Stimulated activated CD8-positive, alpha-beta memory T cell treated with anti-CD3 and anti-CD28 coated beads, Interleukin-2, amount 100 ng/mL, for 48 hours (primary cell): ENCODE measurements at places on chromosomes 7 and 10.
A peak's percentile ranks its signal among the peaks of the same experiment; 100 is the strongest.

GRCh38 chr10:60197206-60197605 lies 192.5 kb downstream of the ANK3 start:
- DNase-seq = no peak

DNA sequence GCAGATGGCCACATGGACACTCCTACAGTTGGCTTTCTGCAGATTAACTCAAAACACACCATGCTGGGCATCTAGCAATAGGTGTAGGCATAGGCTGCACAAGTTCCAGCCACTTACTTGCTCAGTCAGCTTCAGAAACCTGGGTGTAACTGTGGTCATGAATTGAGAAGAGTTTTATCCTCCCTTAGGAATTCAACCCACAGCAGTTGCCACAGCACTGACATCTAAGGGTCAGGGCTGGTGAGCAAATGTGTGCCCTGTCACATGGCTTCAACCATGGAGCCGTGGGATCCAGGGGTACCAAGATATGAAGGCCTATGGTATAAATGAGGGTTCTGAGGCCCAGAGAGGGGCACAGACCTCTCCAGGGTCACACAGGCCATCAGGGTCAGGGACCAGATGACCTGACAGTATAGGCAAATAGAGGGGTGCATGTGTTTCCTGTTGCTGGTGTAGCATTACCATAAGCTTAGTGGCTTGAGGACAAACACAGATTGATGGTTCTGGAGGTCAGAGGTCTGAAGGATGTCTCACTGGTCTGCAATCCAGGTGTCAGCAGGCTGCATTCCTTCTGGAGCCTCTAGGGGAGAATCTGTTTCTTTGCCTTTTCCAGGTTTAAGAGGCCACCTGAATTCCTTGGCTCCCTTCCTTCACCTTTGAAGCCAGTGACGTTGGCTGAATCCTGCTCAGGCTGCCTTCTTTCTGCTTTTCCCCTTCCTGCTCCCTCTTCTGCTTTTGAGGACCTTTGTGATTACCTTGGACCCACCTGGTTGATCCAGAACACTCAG lies 24.1 kb downstream of the MINDY4 start:
- DNase-seq = no peak

DNA sequence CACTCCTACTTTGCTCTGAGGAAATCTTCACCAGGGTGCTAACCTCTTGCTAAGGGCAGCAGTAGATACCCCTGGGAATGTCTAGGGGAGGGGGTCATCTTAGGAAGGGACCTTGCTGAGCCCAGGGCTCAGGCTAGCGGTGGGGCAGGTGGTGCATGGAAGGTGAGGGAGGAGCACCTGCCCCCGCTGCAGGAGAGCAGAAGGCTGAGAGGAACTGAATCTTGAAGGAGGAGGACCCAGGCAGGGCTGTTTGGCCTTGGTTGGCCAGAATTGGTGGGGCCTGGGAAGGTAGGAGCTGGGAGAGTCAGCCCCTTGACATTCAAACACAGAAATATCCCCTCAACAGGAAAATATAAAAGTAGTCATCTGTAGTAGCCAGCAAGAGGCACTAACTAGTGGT lies 7.0 kb downstream of the CALHM3 start:
- no peak for DNase-seq

DNA sequence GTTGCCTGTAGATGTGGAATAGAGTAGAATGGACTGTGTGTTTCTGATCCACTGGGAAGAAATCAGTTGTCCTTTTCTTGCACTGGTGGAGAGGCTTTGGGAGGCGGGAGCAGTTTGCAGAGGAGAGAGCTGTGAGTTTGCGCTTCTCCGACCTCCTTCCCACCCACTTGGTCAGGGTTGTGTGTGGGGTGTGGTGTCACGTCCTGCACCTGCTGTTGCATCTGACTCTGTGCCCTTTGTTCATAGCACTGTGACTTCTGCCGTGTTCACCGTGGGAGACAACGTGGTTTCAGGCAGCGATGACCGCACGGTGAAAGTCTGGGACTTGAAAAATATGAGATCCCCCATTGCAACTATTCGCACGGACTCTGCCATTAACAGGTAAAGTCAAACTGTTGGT lies 67.8 kb downstream of the WDR37 start:
- no peak for DNase-seq

DNA sequence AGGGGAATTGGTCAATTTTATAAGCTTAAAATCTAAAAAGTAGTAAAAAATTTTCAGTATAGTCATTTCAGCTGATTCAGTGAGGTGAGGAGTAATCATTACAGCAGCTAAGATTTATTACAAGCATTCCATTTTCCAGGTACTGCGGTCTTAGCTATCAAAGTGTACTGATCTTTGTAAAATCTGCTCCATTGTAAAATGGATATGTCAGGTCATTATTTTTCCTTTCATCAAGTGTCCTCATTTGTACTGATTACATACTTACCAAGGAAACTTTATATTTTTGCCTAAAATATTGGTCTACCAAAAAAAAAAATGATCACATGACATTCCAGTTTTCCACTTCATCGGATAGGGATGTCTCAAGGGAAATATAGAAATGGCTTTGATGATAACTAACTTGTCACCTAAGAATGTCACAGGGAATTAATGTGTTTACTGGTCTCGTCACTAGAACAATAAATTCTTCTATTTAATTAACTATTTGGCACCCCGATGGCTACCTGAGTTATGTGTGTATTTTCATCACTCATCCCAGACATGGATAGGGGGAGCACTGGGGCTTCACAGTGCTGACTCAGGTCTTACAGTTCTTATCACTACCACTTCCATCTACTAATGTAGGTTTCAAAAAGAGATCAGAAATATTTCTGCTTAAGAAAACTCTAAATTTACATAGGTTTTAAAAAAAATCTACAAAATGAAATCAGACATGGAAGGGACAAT lies 948.4 kb downstream of the PCDH15 start:
- no peak for DNase-seq

- no peak for DNase-seq
Observed at GRCh38 chr7:110612680-110613079, 478.2 kb upstream of the LRRN3 start.

DNA sequence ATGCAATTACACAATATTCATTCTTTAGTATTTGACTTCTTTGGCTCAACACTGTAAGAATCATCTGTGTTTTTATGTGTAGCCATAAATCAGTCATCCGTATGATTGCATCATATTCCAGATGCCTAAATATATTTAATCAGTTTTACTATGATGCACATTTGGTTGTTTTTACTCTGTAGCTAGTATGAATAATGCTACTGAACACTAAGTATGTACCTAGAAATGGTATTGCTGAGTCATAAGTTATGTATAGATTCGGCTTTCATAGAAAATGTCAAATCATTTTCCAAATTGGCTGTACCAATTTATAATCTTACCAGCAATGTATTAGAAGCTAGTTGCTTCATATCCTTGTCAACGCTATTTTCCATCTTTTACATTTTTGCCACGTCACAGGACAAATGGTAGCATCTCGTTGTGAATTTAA lies 197.3 kb upstream of the PLXNA4 start:
- no peak for DNase-seq

DNA sequence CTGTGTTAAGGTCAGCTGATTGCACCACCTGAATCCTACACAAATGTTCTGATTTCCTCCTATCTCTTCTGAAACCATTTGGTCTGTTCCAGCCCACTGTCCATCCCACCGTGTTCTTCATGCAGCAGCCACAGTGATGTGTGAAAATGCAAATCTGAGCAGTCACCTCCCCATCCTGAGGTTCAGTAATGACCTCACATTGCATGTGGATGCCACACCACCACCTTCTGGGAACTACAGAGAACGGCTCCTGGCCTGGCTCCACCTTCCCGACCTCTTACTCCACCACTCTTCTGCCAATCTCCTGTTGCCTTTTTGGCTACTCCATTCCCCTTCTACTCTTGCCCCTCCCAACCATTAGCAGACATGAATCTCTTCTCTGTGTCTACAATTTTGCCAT lies 244.4 kb downstream of the TNS3 start:
- DNase-seq = no peak

GRCh38 chr10:84511709-84512285 lies 183.4 kb downstream of the CCSER2 start:
- DNase-seq = no peak

- no peak for DNase-seq
Observed at GRCh38 chr7:30790356-30790755, 19.1 kb downstream of the MINDY4 start.

- DNase-seq = no peak
Observed at GRCh38 chr7:84248267-84248666, 53.7 kb upstream of the SEMA3A start.

DNA sequence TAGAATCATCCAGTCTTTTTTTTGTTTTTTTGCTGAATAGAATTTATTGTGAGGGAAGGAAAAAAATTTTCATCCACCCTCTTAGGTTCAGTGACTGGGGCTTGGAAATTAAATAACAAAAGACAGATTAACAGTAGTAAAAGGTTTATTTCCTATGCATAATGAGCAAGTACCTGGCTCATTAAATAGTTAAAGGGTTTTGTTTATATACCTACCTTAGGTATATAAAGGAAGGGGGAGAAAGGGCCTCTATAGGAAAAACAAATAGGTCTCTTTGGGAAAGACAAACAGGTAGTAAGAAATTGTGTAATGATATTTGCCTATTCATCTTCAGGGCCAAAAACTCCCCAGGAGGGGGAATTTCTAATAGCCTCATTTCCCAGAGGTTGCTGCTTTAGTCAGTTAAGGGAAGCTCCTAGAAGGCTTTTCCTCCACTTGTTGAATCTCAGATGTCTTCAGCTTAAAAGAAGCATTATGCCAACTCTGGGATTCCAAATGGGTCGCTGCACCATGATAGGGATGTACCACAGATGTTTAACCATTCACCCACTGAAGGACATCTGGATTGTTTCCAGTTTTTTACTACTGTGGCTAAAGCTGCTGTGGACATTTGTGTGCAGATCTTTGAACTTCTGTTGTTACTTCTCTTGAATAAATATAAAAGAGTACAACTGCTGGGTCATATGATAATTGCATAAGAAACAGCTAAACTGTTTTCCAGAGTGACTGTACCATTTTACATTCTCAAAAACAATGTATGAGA lies 11.3 kb downstream of the ACADSB start:
- DNase-seq = no peak

DNA sequence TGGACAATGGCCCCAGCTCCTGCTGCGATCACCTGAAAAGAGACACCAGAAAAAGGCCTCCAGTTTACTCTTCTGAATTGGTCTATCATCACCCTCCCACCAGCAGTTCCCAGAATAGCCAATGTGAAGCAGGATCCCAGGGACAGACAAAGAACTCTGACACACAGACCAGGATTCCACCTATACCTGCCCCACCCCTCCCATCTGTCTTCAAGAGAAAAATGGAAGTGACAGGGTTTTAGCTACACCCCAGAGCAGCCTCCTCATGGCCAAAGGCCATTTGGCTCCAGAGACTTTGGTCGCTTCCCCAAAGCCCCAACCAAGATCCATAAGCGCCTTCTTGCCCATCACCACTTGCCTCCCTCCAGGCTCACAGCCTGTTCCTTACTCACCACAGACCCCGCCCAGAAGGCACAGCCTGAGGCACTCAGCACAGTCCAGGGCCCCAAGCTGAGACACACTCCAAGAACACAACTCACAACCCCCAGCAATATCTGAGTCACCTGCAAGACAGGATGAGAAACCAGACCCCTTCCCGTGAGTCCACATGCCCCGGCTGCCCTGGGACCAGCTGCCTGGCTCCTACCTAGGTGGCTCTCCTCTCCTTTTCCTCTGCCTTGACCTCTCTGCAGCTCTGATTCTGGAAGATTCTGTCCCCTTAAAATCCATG lies 6.5 kb downstream of the TMEM176B start:
- no peak for DNase-seq

GRCh38 chr10:124212702-124213101 lies 119.3 kb upstream of the CHST15 start:
- DNase-seq = no peak

- DNase-seq = no peak
Observed at GRCh38 chr7:35839860-35840854, 39.3 kb downstream of the SEPTIN7 start.

GRCh38 chr7:142566271-142566670 lies 183.0 kb upstream of the PRSS1 start:
- DNase-seq = no peak

DNA sequence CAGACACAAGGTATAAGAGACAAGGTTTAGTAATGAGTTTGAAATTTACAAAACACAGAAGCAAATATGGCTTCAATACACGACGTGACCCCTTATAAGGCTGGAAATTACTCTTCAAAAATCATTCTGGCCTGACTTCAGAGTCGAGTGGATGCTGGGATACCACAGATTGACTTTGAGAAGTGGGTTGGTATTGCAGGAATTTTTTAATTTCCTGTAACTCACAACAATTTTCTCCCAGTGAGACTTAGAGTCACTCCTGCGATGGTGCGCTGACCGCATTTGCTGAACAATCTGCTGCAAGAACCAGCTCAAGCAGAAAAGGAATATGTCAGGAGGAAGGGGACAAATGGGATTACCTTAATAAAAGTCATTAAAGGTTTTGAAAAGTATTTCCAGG lies 132.1 kb downstream of the EMX2 start:
- no peak for DNase-seq

DNA sequence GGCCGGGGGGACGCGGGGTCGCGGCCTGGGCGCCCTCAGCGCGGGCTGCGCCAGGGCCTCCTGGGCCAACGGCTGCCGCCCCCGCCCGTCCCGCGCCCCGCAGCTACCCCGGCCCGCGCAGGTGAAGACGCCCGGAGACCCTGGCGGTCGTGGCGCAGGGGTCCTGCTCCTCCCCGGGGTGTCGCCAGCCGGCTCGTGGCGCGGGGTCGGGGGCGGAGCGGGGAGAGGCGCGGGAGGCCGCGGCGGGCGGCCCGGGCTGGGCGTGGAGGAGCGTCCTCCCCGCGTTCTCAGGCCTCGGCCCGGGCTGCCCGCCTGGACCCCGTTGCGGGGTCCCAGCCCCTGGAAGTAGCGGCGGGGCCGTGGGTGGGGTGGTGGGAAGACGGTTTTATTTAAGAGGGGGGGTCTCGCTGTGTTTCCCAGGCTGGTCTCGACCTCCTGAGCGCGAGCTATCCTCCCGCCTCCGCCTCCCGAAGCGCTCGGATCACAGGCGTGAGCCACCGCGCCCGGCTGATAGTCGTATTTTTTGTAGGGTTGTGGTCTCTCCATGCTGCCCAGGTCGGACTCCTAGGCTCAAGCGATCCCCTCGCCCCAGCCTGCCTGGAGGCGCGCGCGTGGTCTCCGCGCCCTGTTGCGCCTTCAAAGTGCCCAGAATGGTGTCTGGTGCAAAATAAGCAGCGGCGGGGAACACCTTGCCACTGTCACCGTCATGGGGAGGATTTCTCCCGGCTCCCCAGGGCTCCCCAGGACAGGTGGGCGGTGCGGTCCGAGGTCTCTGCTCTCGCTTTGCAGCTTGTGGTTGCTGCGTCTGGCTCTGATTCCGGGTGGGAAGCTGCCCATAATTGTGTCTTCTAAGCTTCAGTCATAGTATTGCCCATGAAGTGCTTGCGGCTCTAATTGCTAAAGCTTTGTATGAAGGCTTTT lies 15.3 kb upstream of the SUN1 start:
- peak; percentile 53 for DNase-seq

DNA sequence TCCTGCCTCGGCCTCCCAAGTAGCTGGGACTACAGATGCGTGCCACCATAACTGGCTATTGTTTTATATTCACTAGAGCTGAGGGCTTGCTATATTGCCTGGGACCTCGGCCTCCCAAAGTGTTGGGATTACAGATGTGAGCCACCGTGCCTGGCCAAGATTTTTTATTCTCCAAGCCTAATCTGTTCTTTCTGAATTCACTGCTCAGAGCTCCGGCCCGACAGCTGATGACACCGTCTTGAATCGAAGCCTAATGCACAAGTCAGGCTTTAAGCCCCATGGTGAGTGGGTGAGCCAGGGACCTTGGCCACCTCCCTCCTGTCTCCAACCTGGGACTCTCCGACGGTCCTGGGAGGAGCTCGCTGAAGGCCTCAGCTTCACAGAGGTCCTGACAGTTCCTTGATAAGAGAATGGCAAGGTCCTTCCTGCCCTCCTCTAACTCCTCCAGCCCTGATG lies 338.9 kb downstream of the WDR37 start:
- DNase-seq = no peak

GRCh38 chr10:18501198-18501597 lies 150.2 kb downstream of the NSUN6 start:
- DNase-seq = no peak
